ENCODE measurements at places on chromosomes 11 and 22.

GRCh38 chr11:103076361-103076760 is 15.6 kb downstream of the DCUN1D5 start:
- DNase-seq: no peak

GRCh38 chr11:10807493-10808234 is 1.1 kb downstream of the EIF4G2 start:
- peak; percentile 73 for DNase-seq

- no peak for DNase-seq
Measured at GRCh38 chr11:131537748-131538147, 167.3 kb downstream of the NTM start.

DNA sequence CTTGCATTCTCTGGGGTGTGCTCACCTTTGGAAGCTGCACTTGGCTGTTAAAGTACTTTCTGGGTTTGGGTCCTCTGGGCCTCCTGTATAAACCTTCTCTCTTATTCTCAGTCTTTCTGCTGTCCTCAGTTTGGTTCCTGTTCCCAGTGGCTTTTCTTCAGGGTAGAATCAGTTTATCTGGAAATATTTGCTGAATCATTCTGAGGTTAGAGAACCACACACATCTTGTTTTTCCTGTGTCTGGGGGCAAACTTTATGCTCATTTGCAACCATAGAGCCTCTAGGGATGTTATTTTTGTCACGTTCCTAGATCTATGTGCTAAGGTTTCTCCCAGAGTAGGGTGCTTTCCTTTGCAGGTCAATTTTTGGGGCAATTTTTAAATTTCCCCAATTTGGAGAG is 224.3 kb upstream of the C11orf87 start:
- no peak for DNase-seq

DNA sequence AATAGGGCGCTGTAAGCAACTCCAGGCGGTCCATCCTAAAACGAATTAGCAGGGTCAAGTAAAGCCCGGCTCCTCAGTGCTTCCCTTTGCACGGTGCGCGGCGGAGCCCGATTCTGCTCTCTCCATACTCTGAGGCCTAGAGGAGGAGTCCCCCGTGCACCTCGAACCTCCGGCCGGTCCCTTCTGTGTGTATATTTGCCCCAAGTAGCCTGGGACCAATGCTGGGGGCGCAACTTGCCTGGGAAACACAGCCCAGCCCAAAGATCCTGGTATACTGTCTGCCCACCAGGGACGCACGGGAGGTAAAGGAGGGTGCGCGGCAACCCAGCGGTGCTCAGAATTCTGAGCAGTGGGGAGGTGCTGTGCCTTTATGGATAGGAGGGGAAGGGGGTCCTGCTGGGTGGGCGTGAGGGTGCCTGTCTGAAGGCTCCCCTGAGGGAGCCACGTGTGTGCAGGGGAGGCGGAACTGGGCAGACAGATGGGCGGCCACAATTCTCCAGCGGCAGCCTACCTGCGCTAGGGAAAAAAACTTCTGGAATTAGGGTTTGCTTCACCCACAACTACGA is 4.8 kb upstream of the TBX1 start:
- DNase-seq: no peak

DNA sequence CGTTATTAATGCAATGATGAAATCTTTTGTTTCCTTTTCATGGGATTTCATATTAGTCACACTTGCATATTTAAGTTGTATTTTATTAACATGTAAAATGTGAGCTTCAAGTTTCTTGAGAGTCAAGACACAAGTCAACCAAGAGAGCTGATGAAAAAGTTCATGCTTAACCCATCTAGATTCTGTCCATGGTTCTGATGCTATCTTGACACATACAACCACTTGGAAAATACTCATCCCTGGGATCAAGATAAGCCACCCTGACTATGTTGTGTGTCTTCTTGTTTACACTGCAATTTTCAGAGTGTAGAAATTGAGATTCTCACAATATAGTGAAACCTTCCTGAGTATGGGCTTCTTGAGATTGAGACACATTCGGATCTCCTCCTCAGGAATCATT is 664 bp upstream of the OR10A4 start:
- DNase-seq: no peak

DNA sequence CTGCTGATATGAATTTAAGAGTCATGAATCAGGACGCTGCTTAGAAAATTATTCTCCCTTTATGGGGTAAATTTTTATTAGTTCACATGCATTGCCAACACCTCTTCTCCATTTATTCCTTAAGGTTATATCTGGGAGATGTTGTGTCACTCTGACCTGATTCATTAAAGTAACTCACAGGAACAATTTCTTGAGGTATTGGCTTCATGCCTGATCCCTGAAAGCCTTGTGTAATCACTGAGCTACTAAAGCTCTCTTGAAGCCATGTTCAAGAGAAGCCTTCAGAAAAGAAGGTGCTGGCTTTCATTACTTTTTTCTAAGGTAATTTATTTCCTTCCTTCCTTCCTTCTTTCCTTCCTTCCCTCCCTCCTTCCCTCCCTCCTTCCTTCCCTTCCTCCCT is 420.6 kb downstream of the RAB38 start:
- no peak for DNase-seq

DNA sequence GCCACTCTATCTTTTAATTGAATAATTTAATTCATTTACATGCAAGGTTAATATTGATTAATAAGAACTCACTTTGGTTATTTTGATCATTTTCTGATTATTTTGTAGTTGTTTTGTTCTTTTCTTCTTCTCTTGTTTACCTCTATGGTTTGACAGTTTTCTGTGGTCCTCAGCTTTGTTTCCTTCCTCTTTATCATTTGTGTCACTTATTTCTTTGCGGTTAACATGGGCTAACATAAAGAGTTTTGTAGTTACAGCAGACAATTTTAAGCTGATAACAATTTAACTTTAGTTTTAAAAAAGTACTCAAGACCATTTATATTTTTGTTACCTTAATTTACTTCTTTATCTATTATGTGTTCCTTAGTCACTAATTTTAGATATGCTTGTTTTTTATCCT is 1032.8 kb upstream of the RAG2 start:
- DNase-seq: no peak

Measured in NCI-H2081 (cell line).